Thymus (tissue), 14 donors: ENCODE measurements at places on chromosomes 6 and 20. TPM values are rescaled to one million over a fixed set of nuclear protein-coding genes. Genes with fewer than 3 reads are reported as not detected.

GRCh38 chr6:33954453-33954852 is 150.7 kb upstream of the MLN start:
- DNase-seq, result no peak

DNA sequence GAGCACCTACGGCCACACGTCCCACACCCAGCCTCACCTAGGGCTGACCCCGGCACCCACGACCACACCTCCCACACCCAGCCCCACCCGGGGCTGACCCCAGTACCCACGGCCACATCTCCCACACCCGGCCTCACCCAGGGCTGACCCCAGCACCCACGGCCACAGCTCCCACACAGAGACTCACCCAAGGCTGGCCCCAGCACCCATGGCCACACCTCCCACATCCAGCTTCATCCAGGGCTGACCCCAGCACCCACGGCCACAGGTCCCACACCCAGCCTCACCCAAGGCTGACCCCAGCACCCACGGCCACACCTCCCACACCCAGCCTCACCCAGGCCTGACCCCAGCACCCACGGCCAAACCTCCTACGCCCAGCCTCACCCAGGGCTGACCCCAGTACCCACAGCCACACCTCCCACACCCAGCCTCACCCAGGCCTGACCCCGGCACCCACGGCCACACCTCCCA is 36.7 kb downstream of the NINL start:
- no peak for DNase-seq

DNA sequence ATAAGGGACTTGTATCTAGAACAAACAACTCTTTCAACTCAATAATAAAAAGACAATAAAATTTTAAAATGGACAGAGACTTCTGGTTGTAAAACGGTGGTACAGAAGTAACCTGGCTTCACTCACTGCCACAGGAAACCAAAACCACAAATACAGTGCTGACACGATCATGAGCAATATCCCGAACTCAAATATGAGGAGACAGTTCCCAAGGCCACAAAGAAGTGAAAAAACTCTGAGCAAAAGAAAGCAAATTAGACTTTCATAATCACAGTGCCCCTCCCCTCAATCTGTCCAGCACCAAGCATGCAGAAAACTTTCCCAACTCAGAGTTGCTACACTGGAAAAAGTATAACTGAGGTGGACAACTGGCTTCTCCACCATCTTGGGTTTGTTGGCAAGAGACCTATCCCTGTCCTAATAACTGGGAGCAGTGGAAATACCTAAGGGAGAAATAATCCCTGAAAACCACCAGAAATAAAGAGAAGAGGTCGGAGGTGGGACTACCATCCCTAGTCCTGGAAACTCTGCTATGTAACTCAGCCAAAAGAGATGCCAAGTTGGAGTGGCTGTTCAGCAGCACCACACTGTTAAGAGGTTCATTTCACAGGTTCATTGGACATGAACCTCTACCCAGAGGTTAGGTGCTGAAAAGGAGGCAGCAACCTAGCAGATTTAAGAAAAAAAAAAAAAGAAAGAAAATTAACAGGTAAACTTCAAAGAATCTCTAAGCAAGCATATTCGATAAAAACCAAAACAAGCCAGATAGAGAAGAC is 55.5 kb downstream of the REV3L start:
- DNase-seq, result no peak

DNA sequence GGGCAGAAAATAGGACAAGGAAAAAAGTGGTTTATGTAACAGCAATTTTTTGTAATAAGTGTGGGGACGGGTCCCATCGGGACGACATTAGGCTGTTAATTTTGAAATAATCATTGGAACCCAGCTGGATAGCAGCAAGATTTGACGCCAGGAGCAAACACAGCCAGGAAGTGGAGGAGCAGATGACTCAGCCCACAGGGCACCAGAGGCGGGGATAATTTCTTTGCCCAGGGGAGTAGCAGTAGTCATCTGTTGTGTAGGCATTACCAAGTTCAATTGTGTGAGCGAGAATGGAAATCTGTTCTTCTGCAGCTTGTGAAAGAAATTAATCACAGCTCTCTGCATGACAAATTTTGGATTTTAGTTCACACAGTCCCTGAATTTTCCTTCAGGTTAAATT is 22.6 kb upstream of the RIN2 start:
- no peak for DNase-seq

Gene CRIP3
- total RNA-seq, result 0.61 TPM
